ENCODE measurements at places on chromosomes 1 and 21. TPM values are rescaled to one million over a fixed set of nuclear protein-coding genes. Genes with fewer than 3 reads are reported as not detected.

Gene CLCA1
- not detected for polyA plus RNA-seq

Gene CR1L
- polyA plus RNA-seq = 1.8 TPM

DNA sequence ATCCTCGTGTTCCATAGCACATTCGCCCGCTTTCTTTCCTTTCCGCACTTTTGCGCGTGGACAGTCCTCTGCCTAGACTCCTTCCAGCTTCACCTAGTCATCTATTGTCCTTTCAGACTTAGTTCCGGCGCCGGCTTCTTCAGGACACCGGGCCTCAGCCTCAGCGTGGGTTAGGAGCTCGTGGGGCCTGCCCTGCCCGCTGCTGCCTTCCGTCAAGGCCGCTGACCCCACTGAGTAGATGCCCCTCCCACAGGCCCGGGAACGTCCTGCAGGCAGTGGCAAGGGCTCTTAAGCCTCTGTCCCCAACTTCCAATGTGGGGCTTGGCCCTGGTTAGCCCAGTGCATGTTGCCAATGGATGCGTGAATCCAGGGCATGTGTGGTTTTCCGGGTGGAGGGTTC, 11.4 kb downstream of the DMRTB1 start:
- DNase-seq = no peak

GRCh38 chr1:227947676-227948492, at the start of gene WNT9A:
TSS of gene WNT9A (minus strand) at chr1:227947932. CDS start at chr1:227947887, 45 bp downstream.
- no peak for DNase-seq

- no peak for DNase-seq
These were observed 4.9 kb downstream of the WNT9A start for GRCh38 chr1:227942716-227943261.

DNA sequence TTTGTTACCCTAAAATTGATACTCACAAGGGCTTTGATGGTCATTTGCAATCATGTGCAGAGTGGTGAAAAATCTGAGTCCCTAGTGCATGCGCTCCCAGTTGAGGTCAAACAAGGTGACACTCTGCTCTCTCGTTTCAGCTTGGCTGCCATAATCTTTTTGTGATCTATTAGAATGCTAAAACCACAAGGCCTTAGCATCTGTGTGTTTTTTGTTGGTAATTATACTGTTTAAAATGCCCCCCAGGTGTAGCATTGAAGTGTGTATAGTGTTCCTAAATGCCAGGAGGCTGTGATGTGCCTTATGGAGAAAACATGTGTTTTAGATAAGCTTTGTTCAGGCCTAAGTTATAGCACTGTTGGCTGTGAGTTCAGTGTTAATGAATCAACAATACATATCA, 89.3 kb downstream of the PLD5 start:
- DNase-seq = no peak

- no peak for DNase-seq
These were observed 186.0 kb upstream of the PLXNA2 start for GRCh38 chr1:208430220-208430619.

Gene ARHGEF19
- 28.2 TPM for polyA plus RNA-seq

GRCh38 chr1:43238085-43238484, 31.7 kb upstream of the TMEM125 start:
- DNase-seq = peak; percentile 43

DNA sequence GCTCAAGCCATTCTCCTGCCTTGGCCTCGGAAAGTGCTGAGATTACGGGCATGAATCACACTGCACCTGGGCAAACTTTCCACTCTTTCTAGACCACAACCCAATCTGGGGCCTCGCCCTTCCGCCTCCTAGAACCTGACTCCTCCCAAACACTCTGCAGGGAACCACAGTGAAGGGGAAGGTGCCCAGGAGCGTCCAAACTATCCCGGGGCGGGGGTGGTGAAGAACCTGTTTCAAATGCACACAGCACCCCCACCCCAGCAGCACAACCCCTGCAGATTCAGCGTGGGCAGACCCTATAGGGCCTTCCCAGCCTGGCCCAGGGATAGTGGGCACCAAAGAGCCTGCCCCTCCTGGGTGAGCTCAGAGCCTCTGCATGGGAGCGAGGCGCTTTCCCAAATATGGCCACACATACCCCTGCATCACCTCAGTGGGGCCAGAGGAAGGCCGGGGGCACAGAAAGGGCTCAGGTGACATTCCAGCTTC, 86.9 kb downstream of the STUM start:
- DNase-seq = no peak

Gene CD2
- polyA plus RNA-seq = 0.19 TPM

DNA sequence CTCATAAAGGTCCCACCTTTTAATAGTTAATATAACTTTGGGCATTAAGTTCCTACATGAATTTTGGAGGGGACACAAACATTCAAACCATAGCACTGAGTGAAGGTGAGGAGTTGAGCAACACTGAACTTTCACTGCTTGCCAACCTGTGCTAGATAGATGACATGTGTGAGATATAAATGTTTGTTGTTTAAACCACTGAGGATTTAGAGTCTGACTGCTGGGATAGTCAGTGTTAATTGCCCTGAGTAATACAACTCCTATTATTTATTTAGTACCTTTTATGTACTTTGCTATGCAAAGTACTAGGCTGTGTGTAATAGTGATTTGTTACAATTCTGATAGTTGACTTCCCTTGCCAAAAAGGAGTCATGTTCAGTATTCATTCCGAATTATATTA, 32.4 kb upstream of the SLC16A1 start:
- no peak for DNase-seq

- DNase-seq = no peak
These were observed 609.1 kb downstream of the KIF26B start for GRCh38 chr1:245763873-245764331.

DNA sequence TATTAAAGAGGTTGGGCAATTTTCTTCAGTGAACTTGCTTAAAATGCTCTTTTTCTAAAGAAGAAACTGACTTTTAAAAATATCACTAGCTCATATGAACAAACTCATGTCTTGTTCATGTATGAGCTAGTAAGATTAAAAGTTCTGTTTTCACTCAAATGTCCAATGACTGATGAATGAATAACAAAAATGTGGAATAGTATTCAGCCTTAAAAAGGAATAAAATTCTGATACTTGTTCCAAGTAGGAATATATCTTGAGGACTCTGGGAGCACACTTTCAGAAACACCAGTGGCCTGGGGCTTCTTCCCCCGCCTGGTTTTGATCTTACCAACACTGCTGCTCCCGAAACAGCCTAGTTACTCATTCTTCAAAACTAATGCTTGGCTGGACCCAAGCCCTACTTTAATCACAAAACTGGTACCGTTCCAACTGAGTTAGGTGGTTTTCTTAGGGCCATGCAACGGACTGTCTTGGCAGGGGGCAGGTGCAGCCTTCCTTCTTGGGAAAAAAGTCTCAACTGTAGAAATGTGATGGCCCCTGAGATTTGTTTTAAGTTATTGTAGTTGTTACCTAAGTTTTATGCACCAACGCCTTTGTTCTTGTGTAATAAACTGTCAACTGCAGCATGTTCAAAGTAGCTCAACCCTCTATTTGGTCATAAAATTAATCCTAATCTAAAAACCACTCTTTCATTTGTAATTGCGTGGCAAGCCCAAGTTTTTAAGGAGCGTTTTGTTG, 116.0 kb downstream of the ETS2 start:
- DNase-seq = no peak

Gene NTMT2
- not detected for polyA plus RNA-seq

DNA sequence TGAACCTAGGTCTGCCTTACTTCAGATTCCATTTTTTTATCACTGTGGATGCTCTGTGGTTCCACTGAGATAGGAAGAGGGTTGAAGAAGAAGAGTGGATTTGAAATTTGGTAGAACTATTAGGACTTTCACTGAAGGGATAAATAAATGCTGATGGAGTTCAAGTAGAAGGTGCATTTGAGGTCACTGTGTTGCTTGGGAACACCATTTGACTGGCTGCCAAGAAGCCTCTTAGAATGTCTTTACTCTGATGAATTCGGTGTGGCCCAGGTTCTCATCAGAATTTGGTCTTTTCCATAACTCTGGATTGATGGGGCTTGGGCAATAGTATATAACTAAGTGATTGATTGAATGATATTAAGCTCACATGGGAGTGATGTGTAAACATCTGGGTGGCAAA, 11.9 kb downstream of the XPR1 start:
- DNase-seq = no peak

Gene KCNT2
- polyA plus RNA-seq = 10.8 TPM

DNA sequence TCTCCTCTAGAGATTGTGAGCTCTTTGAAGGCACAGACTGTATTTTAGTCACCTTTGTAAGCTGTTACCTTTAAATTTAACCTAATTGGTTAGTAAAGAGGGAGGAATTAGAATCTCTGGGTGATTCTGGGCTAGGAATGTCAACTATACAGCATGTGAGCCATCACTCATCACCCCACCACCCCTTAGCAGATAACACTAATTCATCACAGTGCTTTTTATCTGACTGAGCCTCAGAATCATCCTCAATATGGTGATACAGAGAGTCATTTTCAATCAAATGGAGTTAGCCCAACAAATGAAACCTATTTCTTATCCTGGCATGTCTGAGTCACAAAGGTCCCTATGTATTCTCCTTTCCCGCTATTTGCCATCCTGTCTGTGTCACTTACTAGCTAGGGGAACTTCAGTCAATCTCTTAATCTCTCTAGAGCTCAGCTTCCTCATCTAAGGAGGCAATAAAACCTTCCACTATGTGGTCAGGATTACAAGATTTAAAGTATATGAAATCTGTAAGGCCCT, 13.3 kb downstream of the KCNJ10 start:
- DNase-seq = no peak

GRCh38 chr1:176800978-176801513, 338.1 kb downstream of the PAPPA2 start:
- DNase-seq = no peak

GRCh38 chr1:12397462-12398450, 167.9 kb downstream of the VPS13D start:
- no peak for DNase-seq

DNA sequence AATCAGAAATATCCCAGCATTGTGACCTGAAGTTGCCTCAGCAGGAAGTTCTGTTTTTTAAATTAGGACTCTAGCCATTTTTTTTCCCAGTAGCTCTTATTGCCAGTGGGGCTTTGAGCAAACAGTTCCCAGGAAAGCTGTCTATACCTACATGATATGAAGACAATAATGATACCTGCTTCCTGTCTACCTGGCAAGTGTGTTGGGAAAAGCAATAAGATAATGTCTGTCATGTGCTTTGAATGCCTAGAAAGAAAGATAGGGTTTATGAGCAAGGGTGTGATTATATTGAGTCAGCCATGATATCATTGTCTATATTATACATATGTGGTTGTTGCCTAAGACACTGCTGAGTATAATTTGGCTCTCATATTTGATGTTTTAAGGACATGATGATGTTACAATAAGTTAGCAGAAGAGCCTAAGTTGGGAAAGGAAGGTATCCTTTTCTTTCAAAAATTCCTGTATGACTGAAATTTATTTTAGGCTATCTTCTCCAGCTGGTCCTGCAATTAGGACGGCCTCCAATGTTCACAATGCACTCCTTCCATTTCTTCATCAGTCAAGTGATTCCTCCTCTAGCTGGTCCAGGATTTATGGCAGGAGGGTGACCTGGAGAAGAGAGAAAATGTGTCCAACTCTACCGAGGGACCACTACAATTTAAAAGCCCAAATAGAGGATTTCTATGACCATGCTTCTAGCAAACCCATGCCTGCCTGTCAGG, 99.6 kb upstream of the CDC42BPA start:
- no peak for DNase-seq

Gene ITPKB
- polyA plus RNA-seq = 26.3 TPM

GRCh38 chr1:59577774-59578173, 237.0 kb upstream of the HOOK1 start:
- no peak for DNase-seq

DNA sequence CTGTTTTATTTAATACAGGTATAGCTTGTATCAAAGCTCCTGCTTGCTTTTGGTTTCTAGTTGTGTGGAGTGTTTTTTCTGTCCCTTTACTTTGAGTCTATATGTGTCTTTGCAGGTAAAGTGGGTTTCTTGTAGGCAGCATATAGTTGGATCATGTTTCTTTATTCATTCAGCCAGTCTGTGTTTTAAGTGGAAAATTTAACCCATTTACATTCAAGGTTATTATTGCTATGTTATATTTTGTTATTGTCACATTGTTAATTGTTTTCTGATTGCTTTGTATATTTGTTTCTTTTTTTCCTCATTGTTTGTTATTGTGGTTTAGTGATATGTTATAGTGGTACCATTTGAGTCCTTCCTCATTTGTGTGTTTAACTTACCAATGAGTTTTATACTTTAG, 26.7 kb downstream of the CLDN19 start:
- no peak for DNase-seq

GRCh38 chr1:16924919-16925477, 3.3 kb downstream of the CROCC start:
- DNase-seq = no peak

Gene CACNA1S
- polyA plus RNA-seq = 0.29 TPM

DNA sequence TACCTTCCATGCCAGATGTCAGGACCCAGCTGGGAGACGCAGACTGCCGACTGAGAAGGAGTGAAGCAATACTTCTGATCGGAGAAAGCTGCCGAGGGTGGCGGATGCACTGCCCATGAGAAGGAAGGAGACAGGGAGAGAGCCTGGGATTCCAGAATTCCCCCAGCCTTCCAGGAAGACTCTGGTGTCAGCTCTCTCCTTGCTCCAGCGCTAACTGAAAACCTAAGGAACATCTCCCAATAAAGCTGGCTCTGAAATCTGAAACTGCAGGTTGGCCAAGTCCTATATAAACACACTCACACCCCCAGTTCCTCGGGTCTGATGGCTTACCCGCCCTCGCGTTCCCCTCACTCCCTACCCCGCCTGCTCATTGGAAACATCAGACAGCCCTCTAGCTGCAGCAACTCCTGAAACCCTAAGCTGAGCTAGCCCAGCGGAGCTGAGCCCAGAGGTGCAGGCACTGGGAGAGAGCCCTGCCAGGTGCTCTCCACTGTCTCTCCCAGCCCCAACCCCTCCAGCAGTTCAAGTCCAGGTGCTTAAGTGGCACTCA, 52.3 kb downstream of the PLEKHA6 start:
- DNase-seq = peak; percentile 55

DNA sequence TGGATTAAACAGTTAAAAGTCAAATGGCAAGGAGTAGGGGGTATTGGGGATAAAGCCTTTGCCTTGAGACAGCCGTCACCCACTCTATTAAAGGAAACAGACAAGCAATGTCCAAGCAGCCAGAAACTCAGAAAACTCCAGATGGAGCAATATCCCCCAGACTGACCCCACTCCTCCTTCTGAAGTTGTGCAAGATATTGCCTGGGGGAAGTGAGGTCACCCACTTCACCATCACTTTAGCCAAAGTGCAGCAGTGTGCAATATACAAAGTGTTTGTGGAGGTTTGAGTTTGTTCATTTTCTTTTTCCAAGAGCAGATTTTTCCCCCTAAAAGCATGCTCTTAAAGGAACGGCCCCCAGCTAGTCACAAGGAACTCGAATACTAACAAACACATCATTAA, 125.1 kb downstream of the ETS2 start:
- no peak for DNase-seq

DNA sequence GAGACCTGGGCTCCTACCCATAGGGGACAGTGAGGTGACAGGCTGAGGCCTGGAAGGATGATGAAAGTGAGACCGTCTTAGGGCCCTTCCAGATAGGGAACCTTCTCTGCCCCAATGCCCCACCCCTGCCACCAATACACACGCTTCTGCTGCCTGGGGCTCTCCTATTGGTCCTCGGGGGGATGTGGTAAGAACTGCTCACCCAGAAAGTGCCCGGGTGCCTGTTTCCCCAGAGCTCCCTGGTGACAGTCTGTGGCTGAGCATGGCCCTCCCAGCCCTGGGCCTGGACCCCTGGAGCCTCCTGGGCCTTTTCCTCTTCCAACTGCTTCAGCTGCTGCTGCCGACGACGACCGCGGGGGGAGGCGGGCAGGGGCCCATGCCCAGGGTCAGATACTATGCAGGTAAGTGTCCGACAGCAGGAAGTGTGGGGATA, 948 bp downstream of the SEMA4A start:
- no peak for DNase-seq

Gene FCMR
- 2.3 TPM for polyA plus RNA-seq

GRCh38 chr1:117685936-117686806, 80.3 kb downstream of the TENT5C start:
- no peak for DNase-seq
